ENCODE measurements at places on chromosomes 5 and 9. TPM values are rescaled to one million over a fixed set of nuclear protein-coding genes. Genes with fewer than 3 reads are reported as not detected.

The TEK gene
- total RNA-seq = 13.1 TPM

The DNAJC25 gene
- total RNA-seq = 9.8 TPM

The LCN6 gene
- total RNA-seq = 62.8 TPM

The TEX48 gene
- total RNA-seq = not detected

The TNFSF15 gene
- 16.2 TPM for total RNA-seq

The FCN1 gene
- total RNA-seq = 3.1 TPM

The GDA gene
- 6.6 TPM for total RNA-seq
